ENCODE measurements at places on chromosomes 3 and 15.
A peak's percentile ranks its signal among the peaks of the same experiment; 100 is the strongest.

- peak; percentile 71 for DNase-seq
Measured at GRCh38 chr15:62569460-62570404, 404.6 kb upstream of the C2CD4B start.

DNA sequence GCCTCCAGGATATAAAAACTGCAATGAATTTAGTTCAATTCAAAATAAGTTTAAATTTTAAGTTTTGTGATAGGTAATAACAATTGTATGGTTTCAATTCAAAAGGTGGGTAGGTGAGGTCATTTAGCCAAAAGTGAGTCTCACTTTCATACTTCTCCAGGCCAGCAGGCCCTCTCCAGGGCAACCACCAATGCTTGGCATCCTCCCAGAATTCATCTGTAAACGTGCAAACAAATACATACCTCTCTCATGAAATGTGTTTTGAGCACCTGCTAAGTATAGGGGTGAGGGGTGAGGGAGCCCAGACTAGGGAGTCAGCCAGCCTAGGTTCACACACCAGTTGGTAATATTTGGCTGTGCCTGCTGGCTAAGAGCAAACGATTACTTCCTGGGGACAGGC, 22.0 kb upstream of the RBSN start:
- no peak for DNase-seq

GRCh38 chr15:98667521-98668179, 19.3 kb downstream of the IGF1R start:
- no peak for DNase-seq

DNA sequence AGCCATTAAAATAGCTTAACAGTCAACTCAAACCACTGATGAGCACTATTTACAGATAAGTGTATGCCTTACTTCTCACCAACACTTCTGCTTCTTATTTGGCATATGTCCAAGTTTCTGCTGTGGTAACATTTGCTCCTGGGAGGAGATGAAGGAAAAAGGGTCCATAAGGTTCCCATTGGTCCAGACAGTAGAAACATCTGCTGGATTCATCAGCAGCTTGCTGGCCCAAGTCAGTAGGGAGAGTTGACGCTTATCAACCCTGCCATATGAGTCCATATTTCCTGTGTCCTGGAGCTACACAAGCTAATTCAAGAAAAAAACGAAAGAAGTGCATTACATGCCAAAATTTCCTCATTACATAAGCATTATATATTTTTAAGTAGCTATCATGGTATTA, 824.5 kb downstream of the CADM2 start:
- DNase-seq = no peak

- DNase-seq = no peak
Measured at GRCh38 chr3:171121801-171122200, 95.3 kb upstream of the SLC2A2 start.

- DNase-seq = no peak
Measured at GRCh38 chr3:129461022-129461421, 21.0 kb downstream of the IFT122 start.

DNA sequence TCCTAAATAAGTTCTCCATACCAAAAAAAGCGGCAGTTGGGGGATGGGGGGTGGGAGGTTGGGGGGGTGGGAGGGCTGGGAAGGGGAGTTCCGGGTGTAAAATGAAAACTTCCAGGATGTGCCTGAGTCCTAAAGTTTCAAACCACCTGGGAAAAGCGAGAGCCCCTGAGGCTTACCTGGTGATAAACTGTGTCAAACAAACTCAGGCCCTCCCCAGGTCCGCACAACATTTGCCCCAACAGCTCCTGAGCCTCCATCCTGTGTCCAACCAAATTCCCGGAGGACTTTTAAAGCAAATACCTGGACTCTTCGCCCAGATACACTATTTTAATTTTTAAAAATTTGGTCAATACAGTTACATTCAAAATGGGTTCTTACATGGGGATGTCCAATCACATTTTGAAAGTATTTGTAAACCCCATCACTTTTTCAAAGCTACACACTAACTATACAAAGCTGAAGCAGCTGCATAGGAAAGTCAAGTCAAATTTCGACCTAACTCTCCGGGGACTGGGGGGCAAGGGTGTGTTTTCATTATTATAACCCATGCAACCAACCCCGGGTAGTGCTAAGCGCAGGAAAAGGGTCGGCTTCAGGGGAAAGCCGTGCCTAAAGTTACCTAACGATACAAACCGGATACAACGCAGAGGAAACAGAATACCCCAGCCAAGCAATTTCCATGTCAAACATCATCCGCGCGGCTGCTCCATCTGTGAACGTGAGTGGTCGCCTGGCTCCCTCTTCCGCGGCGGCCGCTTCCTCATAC, 685 bp upstream of the FOXB1 start:
- DNase-seq = no peak

DNA sequence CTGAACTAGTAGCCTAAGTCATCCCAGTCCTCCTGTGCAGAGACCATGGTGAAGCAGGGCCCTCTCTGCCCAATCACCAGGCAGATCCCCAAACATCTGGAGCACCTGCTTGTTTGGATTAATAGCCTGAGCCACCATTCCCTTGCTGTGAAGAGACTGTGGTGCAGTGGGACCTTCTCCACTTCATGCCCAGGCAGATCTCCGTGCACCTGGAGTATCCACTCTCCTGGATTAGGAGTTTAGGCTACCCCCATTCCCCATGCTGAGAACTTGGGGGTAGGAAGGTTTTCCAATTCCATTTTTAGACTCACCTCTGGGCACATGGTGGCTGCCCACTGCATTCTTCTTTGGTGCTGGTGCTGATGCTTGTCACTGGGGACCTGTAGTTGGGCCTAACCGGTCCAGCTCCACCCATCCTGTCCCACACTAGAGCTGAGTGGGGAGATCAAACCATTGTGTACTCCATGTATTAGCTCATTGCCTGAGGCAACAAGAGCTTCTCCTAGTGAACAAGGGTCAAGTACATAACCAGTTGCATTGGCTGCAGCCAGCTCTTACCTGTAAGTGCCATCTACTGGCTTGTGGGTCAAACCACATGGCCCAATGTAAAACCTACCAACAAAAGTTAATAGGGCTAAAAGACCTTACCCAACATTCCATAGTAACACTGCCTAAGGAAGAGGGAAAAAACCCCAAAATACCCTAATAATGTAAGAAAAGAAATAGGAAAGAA, 382.5 kb upstream of the CBLB start:
- peak; percentile 16 for DNase-seq

DNA sequence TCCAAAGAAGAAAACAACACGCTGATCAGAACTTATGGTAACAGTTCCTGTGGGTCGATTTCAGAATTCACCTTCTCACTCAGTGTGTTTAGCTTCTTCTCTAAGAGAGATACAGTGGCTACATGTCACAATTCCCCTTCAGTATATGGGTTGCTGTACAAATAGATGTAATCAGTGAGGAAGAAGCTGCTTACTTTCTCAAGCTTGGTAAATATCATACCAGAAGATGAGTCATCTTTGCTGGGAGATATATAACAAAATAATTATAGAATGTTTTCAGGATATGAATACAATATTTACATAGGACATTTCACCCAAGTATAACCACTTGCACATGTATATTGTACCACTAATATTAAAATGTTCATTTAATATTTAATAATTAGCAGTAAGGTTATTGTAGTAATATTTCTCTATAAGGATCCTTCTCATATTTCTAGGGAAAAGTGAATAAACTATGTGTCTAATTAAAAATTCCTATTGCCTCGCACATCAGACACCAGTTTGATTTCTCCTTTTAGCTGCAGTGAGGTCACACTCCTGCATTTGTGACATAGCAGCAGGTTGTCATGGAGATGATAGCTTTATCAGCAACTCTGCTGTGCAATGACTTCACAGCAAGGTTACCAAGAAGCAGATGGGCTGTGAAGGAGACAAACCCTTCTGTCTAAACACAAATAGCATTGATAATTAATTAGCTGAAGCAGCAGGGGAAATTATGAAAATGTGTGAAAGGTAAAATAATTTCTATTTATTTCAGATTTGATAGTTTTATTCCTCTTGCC, 211.4 kb downstream of the TUSC7 start:
- no peak for DNase-seq

- DNase-seq = no peak
Measured at GRCh38 chr3:32297366-32297765, 58.9 kb downstream of the CMTM8 start.

GRCh38 chr15:56484287-56484686, 19.4 kb upstream of the MNS1 start:
- DNase-seq = no peak

GRCh38 chr15:34795267-34796081, at the start of gene ACTC1:
TSS of gene ACTC1 (minus strand) at chr15:34795549. CDS start at chr15:34794808, 741 bp downstream.
- no peak for DNase-seq

DNA sequence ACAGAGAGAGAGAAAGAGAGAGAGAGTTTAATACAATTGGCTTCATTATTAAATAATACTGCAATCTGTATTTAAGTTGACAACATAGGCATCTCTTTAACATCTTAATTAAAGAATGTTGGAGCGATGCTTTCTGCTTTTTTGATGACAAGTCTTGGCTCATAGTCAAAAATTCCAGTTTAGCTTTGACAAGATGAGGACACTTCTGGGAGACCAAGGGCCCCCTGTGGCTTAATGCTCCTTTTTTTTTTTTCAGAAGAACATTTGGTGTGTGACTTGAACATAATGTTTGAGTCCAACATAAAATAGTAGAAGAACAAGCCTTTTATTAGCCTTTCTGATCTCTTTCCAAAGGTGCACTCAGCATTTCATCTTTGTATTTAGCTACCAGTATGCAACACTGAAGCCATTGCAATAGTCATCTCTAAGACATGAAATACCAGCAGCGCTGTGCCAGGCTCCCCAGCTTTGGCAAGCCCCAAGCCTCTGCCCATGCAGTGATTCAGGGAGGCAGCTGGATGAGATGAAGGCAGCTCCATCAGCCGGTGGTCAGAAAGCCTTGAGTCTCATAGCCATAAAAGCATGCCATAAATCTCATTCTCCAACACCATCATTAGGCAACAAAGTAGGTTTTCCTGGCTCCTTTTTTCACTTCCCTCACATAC, 349.4 kb upstream of the SEMA6D start:
- DNase-seq = no peak

- DNase-seq = no peak
Measured at GRCh38 chr15:91981821-91982800, 128.6 kb downstream of the SLCO3A1 start.

DNA sequence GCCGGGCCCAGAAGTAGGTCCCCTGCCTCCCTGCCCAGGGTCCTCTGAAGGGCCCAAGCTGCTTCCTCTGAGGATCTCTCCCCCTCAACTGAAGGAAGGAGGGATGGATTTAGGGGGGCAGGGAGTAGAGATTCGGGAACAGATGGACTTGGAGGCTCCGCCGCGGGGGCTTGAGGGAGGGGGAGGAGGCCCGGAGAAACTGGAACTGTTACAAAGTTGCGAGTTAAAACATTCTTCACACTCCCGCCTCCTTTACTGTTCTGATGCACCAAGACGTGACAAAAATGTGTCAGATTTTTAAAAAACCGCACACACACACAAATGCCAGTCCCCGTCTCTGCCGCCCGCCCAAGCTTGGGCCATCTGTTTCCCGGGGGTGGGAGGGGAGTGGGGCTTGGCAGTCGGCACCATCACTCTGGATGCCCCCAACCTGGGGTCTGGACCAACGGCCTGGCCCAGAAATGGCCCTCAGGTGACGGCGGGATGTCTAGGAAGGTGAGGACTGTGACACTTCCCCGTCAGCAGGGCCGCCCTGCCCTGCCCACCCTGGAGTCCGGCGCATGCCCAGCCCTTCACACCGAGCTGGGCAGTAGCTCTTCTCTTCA, 25.0 kb upstream of the LINGO1 start:
- DNase-seq = no peak

GRCh38 chr15:86488046-86488445, 408.4 kb downstream of the AGBL1 start:
- no peak for DNase-seq

DNA sequence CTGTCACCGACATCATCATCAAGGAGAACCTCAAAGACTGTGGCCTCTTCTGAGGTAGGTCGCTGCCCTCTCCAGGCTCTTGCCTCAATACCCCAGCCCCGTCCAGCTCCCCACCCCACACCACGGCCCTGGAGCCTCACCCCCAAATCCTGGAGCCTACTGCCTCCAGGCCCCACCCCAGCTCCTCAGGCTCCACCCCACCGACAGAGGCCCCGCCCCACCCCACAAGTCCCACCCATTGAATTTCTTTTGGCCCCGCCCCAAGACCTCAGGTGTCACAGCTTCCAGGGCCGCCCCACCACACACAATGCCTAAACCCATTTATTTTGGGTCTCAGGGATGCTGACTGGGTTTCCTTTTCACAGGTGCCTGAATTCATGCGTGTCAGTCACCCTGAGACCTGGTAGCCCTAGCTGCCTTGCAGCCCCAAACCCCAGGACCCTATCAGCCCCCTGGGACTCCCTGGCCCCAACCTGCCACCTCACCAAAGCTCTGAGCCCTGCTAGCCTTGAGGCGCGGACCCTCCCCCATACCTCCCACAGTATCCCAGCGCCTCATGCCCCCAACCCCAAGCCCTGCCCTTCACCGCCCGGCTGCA, 3.6 kb downstream of the GNAT1 start:
- no peak for DNase-seq

- DNase-seq = no peak
Measured at GRCh38 chr3:190494907-190495306, 19.0 kb upstream of the IL1RAP start.

GRCh38 chr15:31485431-31485830, 158.8 kb downstream of the KLF13 start:
- no peak for DNase-seq

DNA sequence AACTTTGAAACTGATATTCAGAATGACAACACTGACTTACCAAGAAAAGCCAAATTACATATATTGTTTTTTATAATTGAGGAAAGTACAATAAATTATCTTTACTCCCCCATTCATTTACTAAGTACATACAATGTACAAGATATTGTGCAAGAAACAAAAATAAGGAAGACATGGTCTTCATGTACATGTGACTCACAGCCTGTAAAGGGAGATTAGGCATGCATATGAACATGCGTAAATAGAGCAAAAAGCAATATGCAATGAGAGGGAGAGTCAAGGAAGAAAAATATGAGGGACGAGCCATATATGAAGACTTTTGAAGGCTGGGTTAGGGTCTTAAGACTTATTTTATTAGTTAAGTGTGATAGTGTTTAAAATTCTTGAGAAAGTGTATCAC, 258.4 kb downstream of the GBE1 start:
- no peak for DNase-seq
